Stimulated activated memory B cell treated with anti-CD40 and anti-IgM and Interleukin-4, amounts not matched to agents 10 μg/mL and 1 μg/mL and 100 μg/mL, for 72 hours (primary cell): ENCODE measurements at places on chromosomes 12 and 14.

- H3K27ac ChIP-seq: peak overlapping the region; percentile 96
- H3K36me3 ChIP-seq: peaks cover 2% of the 10 kb centered on the region
- ATAC-seq: no peak
- H3K4me1 ChIP-seq: peaks cover 45% of the 10 kb centered on the region
- H3K27me3 ChIP-seq: no peaks in the 10 kb centered on the region
These were observed 1.3 kb downstream of the SENP1 start for GRCh38 chr12:48104531-48104930.

DNA sequence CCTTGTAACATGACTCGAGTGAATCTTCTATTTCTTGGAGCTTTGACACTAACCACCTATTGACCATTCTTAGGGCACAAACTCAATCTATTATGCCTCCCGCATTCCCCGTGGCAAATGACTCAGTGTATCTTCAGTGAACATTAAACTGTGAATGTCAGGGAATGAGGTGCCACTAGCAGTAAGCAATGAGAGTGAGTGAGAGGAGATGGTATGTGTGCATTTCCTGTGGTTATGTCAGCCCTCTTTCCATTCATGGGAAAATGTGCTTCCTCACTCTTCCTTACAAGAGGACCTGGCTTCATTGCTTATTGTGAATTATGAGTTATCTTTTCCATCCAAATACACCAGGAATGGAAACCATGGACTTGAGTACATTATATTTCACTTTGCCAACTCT, 229.2 kb downstream of the EMP1 start:
- no peaks in the 10 kb centered on the region for H3K36me3 ChIP-seq
- H3K4me3 ChIP-seq: no peak overlapping the region
- no peaks in the 10 kb centered on the region for H3K4me1 ChIP-seq
- no peaks in the 10 kb centered on the region for H3K27me3 ChIP-seq

GRCh38 chr12:124422570-124423523, 128.0 kb downstream of the RFLNA start:
- no peaks in the 10 kb centered on the region for H3K4me1 ChIP-seq
- no peak for ATAC-seq
- no peak overlapping the region for H3K27ac ChIP-seq
- no peaks in the 10 kb centered on the region for H3K27me3 ChIP-seq
- H3K36me3 ChIP-seq: peaks cover 70% of the 10 kb centered on the region

GRCh38 chr14:94594441-94594840, 13.2 kb downstream of the SERPINA5 start:
- peaks cover 16% of the 10 kb centered on the region for H3K27me3 ChIP-seq
- no peak overlapping the region for H3K4me3 ChIP-seq
- ATAC-seq: no peak
- no peak overlapping the region for H3K27ac ChIP-seq
- no peaks in the 10 kb centered on the region for H3K4me1 ChIP-seq

DNA sequence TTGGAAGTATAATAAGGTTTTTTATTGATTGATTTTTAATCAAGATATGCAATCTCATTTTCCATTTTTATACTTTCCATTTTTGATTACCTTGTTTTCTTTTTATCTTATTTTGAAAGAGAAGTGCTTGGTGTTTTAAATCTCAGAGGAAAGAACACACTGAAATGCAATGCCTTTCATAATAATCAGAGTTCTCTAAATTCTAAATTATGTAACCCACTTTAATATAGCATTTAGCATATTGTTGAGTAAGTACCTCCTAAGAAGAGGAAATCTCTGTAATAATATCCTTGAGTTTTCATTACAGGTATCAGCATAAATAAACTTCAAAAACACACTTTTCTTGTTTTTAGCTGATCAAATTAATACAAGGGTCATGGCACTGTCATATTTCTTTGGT, 96.9 kb downstream of the GTF2A1 start:
- no peak overlapping the region for H3K4me3 ChIP-seq
- peaks cover 37% of the 10 kb centered on the region for H3K4me1 ChIP-seq
- no peak for ATAC-seq
- no peak overlapping the region for H3K27ac ChIP-seq

DNA sequence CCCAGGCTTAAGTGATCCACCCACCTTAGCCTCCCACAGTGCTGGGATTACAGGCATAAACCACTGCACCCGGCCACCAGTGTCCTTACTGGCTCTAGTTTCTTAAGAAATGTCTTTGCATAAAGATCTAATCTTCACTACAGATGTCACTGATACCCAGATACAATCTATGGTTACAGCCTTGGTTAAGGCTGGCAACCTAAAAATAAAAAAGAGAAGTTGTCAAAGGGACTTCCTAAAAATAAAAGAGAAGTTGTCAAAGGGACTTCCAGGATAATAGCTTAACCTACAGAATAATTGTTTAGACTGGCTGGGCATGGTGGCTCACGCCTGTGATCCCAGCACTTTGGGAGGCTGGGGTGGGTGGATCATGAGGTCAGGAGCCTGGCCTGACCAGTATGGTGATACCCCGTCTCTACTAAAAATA, 27.6 kb downstream of the ETFBKMT start:
- ATAC-seq: peak; percentile 97
- H3K4me3 ChIP-seq: peak overlapping the region; percentile 63
- no peaks in the 10 kb centered on the region for H3K27me3 ChIP-seq
- peak overlapping the region; percentile 85 for H3K27ac ChIP-seq

GRCh38 chr12:117032593-117033381, 66.4 kb downstream of the TESC start:
- peak overlapping the region; percentile 59 for H3K4me3 ChIP-seq
- peaks cover 29% of the 10 kb centered on the region for H3K4me1 ChIP-seq
- H3K27me3 ChIP-seq: peaks cover 17% of the 10 kb centered on the region
- H3K27ac ChIP-seq: peak overlapping the region; percentile 46
- ATAC-seq: peak; percentile 59

- peak overlapping the region; percentile 83 for H3K27ac ChIP-seq
- ATAC-seq: no peak
- peak overlapping the region; percentile 19 for H3K4me3 ChIP-seq
These were observed 138.9 kb upstream of the MAX start for GRCh38 chr14:65241125-65241752.

DNA sequence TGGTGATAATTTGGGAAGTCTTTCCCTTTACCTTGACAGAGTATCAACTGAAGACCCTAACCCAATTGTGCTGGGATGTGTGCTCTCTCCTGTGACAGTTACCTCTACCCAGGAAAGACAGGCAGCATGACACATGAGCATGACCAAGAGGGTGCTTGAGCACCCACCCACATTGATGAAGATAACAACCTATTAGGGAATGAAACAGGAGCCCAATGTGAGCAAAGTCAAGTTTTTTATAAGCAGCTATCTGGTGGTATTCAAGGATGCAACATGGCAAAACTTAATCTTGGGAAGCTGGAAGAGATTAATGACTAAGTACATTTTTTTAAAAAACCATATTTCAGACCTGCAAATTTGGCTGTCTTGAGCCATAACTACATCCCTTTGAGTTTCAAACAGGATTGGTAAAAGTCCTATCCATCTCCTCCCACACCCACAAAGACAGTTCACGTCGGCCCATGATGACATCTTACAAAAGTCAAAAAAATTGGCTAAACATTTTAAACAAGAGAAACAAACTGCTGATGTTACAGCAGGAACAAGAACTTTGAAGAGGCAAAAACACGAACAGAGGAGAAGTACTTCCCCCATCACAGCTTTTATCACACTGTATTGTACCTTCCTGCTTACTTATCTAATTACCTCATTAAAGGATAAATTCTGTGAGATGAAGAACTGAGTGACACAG, 60.3 kb downstream of the MED13L start:
- H3K27ac ChIP-seq: no peak overlapping the region
- peaks cover 52% of the 10 kb centered on the region for H3K4me1 ChIP-seq
- ATAC-seq: no peak
- H3K4me3 ChIP-seq: no peak overlapping the region

DNA sequence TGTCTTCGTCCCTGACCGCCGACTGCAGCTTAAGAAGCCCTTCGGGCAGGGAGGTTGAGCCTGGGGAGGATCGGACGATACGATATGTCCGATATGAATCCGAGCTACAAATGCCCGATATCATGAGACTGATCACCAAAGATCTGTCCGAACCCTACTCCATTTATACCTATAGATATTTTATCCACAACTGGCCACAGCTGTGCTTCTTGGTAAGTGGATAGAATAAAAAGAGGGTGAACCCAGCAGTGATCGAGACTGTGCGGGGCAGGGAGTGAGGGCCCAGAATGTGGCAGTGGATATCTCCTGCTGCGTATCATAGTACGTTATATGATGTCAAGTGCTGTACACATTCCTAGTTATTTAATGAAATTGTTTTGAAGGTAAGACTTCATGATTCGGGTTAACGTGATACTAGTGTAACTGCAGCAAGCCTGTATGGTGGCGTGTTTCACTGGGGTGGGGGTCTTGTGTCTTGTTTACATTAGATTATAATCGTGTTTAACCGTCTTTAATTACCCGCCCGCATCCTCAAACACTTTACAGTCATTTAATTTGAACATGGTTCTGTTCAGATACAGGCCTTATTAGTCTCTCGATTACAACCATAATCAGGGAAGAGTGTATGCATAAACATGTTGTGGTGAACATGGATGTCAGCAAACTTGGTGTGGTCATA, 1.3 kb downstream of the NAA30 start:
- no peaks in the 10 kb centered on the region for H3K27me3 ChIP-seq
- H3K27ac ChIP-seq: peak overlapping the region; percentile 93
- peaks cover 4% of the 10 kb centered on the region for H3K36me3 ChIP-seq

- no peaks in the 10 kb centered on the region for H3K27me3 ChIP-seq
- H3K4me3 ChIP-seq: peak overlapping the region; percentile 7
- peaks cover 26% of the 10 kb centered on the region for H3K4me1 ChIP-seq
- H3K27ac ChIP-seq: peak overlapping the region; percentile 36
- no peaks in the 10 kb centered on the region for H3K36me3 ChIP-seq
These were observed 34.3 kb upstream of the METAP2 start for GRCh38 chr12:95439461-95440230.

- H3K27me3 ChIP-seq: peaks cover 26% of the 10 kb centered on the region
- no peaks in the 10 kb centered on the region for H3K4me1 ChIP-seq
- no peak for ATAC-seq
These were observed 94.0 kb downstream of the TMX1 start for GRCh38 chr14:51333901-51334521.

DNA sequence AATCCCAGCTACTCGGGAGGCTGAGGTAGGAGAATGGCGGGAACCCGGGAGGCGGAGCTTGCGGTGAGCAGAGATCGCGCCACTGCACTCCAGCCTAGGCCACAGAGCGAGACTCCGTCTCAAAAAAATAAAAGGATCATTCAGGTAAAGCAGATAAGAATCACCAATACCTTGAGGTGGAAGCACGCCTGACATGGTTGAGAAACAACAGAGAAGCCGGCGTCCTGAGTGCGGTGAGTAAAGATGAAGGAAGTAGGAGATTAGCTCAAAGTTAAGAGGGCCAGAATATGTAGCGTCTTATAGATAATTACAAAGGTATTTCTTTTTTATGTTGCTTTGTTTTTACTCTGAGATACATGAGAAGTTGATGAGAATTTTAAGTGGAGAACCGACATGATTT, 14.7 kb downstream of the CLEC7A start:
- H3K4me3 ChIP-seq: no peak overlapping the region
- peaks cover 13% of the 10 kb centered on the region for H3K27me3 ChIP-seq
- H3K27ac ChIP-seq: no peak overlapping the region
- H3K4me1 ChIP-seq: no peaks in the 10 kb centered on the region

DNA sequence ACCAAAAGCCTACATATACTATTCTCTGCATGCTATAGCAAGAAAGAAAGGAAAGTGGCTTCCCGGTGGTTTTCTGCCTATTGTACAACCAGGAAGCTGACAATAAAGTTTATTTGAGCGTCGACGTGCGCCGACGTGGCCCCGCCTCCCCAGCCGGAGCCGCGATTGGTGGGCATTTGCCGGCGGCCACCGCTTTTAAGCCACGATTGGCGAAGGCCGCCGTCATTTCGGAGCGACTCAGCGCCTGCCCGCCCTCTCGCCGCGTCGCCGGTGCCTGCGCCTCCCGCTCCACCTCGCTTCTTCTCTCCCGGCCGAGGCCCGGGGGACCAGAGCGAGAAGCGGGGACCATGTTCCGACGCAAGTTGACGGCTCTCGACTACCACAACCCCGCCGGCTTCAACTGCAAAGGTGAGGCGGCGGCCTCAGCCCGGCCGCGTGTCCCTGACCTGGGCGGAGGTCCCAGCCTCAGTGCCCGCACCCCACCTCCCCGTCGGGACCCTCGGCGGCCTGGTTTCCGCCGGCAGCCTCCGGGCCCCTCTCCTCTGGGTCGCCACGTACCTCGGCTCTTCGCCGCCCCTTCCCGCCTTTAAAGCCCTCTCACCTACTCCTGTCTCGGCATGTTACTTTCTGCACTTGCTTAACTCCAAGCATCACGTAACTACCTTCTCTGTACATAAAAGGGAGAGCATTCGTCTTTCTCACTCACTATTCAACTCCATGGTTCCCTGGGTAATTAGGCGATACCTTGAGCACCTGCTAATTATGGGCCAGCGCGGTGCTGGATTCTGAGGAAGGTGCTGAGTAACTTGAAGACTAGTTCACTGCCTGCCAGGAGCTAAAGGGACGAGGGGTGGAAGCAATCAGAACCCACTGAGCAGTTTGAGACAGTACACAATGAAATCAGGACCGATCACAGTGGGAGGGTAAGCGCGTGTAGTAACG, at the start of gene RTRAF:
Gene RTRAF, plus strand, starts transcription at position 254 of the 942 bp plus-strand sequence. Its CDS starts 94 bp downstream, at position 348.
- ATAC-seq: peak; percentile 99
- peak within 1 kb of the TSS; percentile 89 for H3K27ac ChIP-seq
- H3K27me3 ChIP-seq: no peaks in the 10 kb centered on the region
- peak within 1 kb of the TSS; percentile 98 for H3K4me3 ChIP-seq
- peaks cover 29% of the 10 kb centered on the region for H3K4me1 ChIP-seq
- H3K36me3 ChIP-seq: peaks cover 12% of the 10 kb centered on the region

DNA sequence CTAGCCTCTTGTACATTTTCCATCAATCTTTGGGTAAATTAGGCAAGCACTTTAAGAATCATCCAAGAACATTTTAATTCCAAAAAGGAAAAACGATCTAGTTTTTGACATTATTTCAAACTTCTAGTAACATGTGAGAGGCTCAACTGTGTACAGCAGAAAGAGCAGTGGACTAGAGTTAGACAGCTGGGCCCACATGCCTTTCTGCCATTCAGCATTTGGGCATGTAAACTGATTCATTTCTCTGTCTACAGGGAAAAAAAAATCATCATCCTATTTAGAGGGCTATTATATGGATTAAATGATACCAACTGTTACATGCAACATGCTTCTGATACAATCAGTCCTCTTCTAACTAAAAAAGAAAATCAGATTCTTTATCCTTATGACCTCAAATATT, 17.7 kb downstream of the ATP2B1 start:
- no peak for ATAC-seq
- H3K4me3 ChIP-seq: no peak overlapping the region
- H3K4me1 ChIP-seq: peaks cover 59% of the 10 kb centered on the region
- H3K27ac ChIP-seq: no peak overlapping the region

DNA sequence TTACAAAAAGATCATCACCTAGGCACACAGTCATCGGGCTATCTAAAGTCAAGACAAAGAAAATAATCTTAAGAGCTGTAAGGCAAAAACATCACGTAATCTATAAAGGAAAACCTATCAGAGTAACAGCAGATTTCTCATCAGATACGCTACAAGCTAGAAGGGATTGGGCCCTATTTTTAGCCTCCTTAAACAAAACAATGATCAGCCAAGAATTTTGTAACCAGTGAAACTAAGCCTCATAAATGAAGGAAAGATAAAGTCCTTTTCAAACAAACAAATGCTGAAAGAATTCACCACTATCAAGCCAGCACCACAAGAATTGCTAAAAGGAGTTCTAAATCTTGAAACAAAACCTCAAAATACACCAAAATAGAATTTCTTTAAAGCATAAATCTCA, 191.6 kb upstream of the BMP4 start:
- H3K4me1 ChIP-seq: no peaks in the 10 kb centered on the region
- H3K27ac ChIP-seq: no peak overlapping the region
- no peaks in the 10 kb centered on the region for H3K36me3 ChIP-seq
- no peak for ATAC-seq

GRCh38 chr14:89673512-89674225, 256.6 kb upstream of the FOXN3 start:
- ATAC-seq: no peak
- H3K4me3 ChIP-seq: no peak overlapping the region
